ENCODE measurements at places on chromosomes 2 and 18.

GRCh38 chr2:116582850-116583249 is 1231.6 kb upstream of the DDX18 start:
- DNase-seq = no peak

GRCh38 chr2:170743530-170744239 is 26.5 kb upstream of the ERICH2 start:
- DNase-seq = no peak

- no peak for DNase-seq
Observed at GRCh38 chr2:120108749-120109148, 95.9 kb downstream of the EPB41L5 start.

- DNase-seq = no peak
Observed at GRCh38 chr2:138470941-138471340, 30.6 kb upstream of the SPOPL start.

GRCh38 chr2:144198116-144198515 is 321.8 kb downstream of the ZEB2 start:
- DNase-seq = no peak

- no peak for DNase-seq
Observed at GRCh38 chr2:150110548-150110947, 376.9 kb downstream of the RND3 start.

GRCh38 chr2:222709191-222709891 is 37.9 kb downstream of the MOGAT1 start:
- DNase-seq = peak; percentile 39

- no peak for DNase-seq
Observed at GRCh38 chr2:166628478-166629136, 134.6 kb upstream of the SCN7A start.

- no peak for DNase-seq
Observed at GRCh38 chr2:236696834-236697233, 127.2 kb downstream of the ACKR3 start.

GRCh38 chr2:219362524-219363164 is 25.1 kb downstream of the DNPEP start:
- peak; percentile 17 for DNase-seq

DNA sequence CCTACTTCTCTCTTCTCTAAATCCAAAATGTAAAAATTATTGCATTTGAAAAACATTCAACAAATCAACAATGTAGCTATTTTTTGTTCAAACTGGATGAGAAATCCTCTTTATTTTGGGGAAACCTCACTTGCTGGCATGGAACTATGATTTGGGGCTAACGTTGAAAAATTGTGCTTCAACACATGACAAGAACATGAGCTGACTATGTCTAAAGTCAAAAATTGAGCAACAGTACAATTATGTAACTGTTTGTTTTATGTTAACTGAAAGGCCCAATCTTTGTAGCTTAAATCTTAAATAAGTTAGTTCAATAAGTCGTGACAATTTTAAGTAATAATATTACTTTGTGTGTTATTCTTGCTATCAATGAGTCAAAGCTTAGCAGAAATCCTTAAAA is 67.3 kb downstream of the TMEFF2 start:
- DNase-seq = no peak

DNA sequence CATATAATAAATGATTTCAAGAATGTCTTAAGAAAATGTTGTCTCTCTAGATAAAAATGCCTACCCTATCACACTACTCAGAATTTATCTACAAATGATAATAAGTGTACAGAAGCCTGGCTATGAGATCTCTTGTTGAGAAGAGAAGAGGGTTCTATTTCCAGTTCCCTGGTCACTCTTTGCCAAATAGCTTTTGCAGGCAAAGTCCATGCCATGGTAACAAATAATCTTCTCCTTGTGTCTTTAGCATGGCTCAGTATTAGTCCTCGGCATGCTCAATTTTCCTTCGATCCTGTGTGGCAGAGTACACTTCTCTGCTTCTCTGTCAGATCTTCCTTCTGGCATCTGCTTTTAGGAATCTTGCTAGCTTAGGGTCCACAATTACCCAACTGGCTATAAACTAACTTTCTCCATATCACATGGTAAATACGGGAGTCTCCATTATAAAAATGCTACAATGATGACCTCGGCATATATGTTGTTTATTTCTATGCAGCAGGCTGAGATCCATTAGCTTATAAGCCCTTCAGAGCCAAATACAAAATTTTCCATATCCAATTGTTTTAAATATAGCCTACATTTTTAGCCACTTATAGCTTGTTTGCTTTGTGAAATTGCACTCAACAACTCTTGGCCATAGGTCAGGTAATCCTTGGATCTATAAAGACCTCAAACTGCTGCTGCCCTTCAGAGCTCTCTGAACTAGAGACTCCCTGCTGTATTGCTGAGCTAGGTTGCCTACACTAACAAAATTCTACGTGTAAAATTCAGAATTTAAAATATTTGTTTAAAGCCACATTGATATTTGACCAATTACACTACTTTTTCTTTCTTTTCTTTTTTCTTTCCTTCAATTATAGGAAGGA is 157.5 kb downstream of the FSIP2 start:
- DNase-seq = no peak

- no peak for DNase-seq
Observed at GRCh38 chr18:58285449-58286130, 241.6 kb downstream of the NEDD4L start.

- no peak for DNase-seq
Observed at GRCh38 chr2:196128749-196129148, 42.6 kb downstream of the STK17B start.

- no peak for DNase-seq
Observed at GRCh38 chr18:78082816-78083215, 833.2 kb downstream of the GALR1 start.

All from thyroid gland (tissue), 4 donors.